ENCODE measurements at places on chromosomes 7 and 10.

DNA sequence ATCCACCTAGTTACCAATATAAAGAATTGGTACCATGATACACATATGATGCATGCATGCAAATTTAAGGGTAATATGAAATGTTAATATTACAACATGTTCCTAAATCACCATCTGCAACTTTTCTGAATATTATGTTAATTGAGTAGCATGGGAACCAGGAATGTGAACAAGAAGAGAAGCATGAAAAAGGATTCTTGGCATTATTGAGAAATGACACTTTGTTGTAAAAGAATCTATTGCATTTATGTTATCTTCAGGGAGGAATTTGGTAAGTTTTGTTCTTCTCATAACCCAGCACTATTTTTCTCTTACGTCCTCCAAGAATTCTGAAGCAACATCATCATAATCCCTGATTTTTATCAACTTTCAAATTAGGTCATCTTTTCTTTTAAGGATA is 159.9 kb upstream of the SLC25A13 start:
- DNase-seq = no peak

GRCh38 chr7:32479574-32480200 is 10.5 kb downstream of the LSM5 start:
- DNase-seq = no peak

DNA sequence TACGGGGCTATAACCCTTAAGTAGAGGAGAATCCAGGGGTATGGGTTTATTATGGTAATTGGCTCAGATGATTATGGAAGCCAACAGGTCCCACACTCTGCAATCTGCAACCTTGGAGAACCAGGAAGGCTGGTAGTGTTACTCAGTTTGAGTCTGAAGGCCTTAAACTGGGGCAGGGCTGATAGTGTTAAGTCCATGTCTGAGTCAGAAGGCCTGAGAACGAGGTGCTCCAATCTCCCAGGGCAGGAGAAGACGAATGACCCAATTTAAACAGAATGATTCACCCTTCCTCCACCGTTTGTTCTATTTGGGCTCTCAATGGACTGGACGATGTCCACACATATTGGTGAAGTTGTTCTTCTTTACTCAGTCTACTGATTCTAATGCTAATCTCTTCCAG is 244.5 kb upstream of the PTER start:
- DNase-seq = no peak

DNA sequence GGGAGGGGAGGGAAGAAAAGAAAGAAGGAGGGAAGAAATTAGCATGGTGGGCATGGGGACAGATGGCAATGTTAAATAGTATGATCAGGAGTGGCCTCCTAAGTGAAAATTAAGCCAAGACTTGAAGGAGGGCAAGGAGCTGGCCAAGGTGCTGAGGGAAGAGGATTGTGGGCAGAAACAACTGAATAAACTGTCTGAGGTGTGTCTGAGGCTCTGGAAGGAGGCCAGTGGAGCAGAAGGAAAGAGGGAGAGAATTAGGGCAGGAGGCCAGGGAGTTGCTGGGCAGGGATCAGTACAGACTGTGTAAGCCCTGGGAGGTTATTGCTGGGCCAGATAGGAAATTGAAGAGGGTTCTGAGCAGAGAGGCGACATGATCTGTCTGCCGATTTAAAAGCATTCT is 40.6 kb upstream of the VKORC1L1 start:
- no peak for DNase-seq

DNA sequence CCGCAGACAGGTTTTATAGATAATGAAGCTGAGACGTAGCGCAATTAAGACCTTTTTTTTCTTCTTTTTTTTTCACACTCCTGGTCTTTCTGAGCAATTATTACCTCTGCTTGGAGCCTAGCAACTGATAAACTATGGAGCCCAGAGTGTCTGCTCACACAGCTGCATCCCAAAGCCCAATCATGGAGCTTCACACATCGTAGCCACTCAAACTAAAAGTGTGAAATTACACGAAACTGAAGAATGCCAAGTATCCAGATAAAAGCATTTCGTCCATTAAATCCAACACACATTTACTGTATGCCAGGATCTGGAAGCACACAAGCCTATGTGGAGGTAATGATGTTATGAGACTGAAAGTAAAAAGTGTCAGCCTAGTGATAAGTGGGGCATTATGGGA is 97.6 kb downstream of the NRP1 start:
- DNase-seq = no peak

DNA sequence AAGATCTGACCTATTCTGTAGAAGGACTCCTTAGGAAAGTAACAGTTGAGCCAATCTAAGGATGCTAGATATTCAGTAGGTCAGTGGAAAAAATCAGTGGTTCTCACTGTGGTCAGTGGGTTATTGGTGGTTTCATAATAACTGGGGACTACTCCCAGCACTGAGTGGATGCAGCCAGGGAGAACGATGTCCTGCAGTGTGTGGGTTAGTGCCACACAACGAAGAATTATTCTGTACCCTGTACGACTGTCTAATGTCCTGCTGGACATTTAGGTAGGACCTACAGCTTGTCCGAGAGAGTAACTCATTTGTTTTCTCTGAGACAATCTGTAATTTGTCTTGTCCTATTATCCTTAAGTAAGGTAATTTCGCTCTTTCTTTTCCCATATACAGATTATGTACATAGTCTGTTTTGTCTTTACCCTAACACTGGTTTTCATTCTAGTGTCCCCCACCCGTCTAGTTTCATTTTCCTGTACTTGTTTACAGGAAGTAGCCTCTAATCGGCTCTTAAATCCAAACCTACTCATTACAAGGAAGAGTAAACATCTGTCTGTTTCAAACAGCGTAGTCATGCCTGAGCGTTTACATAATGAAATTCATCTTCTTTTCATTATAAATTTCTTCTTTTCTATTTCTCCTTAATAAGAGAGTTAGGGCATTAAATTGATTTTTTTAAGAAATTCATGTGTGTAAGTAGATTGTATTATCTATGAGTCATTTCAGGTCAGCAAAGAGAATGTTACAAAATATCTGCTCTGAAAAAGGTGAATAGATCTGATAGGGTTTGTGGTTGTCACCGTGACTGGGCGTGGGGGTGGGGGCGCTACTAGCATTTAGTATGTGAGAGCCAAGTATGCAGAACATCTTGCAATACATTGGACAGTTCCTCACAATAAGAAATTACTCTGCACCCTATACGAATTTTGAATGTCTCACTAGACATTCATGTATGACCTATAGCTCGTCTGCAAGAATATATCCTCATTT is 8.3 kb upstream of the ZC3HAV1L start:
- DNase-seq = no peak

DNA sequence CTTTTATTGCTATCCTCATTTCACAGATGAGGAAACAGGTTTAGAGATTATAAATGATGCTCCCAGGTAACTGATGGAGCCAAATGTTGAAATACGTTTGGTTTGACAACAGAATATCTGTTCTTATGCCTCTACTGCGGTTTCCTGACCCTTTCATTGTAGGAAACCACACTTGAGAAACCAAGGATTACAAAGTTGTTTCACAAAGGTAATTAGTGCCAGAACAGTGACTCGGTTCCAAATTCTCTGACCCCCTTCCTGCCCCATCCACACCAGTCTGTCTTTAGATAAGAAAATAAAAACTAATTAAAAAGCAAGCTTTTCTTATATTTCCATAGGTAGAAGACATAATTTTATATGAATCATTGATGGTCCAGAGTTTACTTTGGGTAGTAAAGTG is 393.7 kb upstream of the MBL2 start:
- DNase-seq = no peak

DNA sequence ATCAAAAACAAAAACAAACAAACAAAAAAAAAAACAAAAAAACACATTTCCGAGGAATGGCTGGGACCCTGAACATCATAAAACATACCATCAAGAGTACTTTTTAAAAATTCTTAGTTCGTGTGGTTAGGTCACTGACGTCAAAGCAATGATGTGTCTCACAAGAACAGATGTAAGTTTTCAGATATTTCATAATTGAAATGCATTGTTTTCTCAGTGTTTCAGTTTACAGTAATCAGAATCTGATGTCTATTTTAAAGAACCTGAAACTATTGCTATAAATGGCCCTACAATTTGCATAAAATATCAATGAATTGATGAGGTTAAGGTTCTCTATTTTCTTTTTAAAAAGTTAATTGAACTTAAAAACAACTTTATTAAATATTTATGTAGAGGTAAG is 103.7 kb upstream of the HGF start:
- no peak for DNase-seq
